K562 (cell line): ENCODE measurements at places on chromosomes 3 and 15.

- H3K36me3 ChIP-seq = no peaks in the 10 kb centered on the region
- no peak overlapping the region for H3K4me3 ChIP-seq
- H3K27ac ChIP-seq = no peak overlapping the region
- H3K4me1 ChIP-seq = no peaks in the 10 kb centered on the region
Observed at GRCh38 chr3:184506561-184506991, 55.0 kb upstream of the EPHB3 start.

GRCh38 chr15:52078197-52078875 lies 34.2 kb downstream of the BCL2L10 start:
- H3K4me3 ChIP-seq = no peak overlapping the region
- H3K27me3 ChIP-seq = no peaks in the 10 kb centered on the region
- H3K4me1 ChIP-seq = no peaks in the 10 kb centered on the region; the same call in 1 of the 2 replicates

DNA sequence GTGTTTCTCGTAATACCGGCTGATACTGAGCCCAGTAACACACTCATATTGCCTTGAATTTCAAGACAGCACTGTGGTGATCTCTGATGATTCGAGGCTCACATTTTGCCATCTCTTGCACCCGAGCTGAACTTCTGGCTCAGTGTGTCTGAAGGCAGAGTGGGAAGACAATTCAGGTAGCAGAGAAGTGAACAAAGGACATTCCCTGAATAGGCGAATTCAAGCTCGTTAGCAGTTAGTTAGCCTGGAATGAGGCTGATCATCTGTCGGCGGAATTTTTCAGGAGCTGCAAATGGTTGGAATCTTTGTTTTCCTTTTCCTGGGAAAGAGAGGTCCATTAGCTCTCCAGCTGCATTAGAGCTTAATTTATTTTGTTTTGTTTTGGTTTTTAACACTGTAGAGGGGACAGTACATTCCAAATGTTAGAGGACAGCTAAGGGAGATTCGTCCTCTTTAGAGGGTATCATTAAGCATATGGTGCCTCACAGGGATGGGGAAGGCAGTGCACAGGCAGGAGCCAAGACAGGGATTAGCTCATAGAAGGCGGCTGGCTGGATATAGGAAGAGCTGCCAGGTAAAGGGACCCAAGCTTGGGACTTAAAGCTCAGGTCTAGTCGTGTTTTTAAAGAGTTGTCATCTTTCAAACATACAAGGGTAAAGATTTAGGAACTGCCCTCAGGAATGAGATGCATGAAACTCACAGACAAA lies 119.7 kb upstream of the DLG1 start:
- H3K27me3 ChIP-seq = peaks cover 48% of the 10 kb centered on the region
- H3K27ac ChIP-seq = no peak overlapping the region
- H3K4me1 ChIP-seq = no peaks in the 10 kb centered on the region
- H3K36me3 ChIP-seq = no peaks in the 10 kb centered on the region

DNA sequence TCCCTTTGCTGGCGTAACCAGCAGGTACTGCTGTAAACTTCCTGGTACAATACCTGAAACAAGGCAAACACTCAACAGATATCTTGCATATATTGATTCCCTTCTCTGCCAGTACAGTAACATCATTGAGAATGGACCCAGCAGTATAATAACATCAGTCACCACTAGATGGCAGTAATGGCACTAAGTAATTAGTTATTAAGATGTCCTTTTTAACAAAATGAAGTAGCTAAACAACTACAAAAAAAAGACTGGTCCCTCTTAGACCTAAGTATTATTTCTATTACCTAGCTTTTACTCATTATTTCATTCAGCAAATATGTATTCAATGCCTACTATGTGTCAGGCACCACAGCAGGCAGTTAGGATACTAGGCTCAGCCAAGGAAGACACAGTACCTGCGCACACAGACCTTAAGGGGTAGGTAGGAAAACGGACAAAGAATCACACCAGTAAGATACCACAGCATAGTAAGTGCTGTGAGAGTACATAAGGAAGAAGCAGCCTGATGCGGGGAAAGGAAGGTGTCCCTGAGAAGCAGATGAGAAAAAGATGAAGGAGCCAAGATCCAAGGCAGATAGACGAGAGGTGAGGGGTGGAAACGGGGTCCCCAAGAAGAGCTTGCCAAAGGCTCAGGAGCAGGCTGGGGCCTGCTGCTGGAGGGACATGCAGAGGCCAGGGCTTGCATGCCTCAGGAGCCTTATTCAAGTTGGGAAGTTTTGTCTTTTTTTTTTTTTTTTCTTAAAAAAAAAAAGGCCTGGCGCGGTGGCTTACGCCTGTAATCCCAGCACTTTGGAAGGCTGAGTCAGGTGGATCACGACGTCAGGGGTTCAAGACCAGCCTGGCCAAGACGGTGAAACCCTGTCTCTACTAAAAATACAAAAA lies 102.7 kb upstream of the CHD2 start:
- no peak overlapping the region for H3K4me3 ChIP-seq
- DNase-seq = peak; percentile 58
- H3K36me3 ChIP-seq = no peaks in the 10 kb centered on the region
- H3K27me3 ChIP-seq = no peaks in the 10 kb centered on the region
- H3K4me1 ChIP-seq = peaks cover 23% of the 10 kb centered on the region

GRCh38 chr3:8436661-8437287 lies 64.8 kb upstream of the LMCD1 start:
- H3K36me3 ChIP-seq = no peaks in the 10 kb centered on the region
- H3K4me3 ChIP-seq = no peak overlapping the region
- 0 out of 2 replicates have a peak, but pooled peaks cover 4% of the 10 kb centered on the region for H3K27me3 ChIP-seq
- no peak overlapping the region for H3K27ac ChIP-seq

GRCh38 chr3:55189359-55189801 lies 261.5 kb upstream of the LRTM1 start:
- H3K4me3 ChIP-seq = no peak overlapping the region
- DNase-seq = no peak
- H3K4me1 ChIP-seq = no peaks in the 10 kb centered on the region
- H3K27ac ChIP-seq = no peak overlapping the region
- no peaks in the 10 kb centered on the region for H3K36me3 ChIP-seq

- H3K27ac ChIP-seq = peak overlapping the region; percentile 88
- H3K27me3 ChIP-seq = no peaks in the 10 kb centered on the region
- peaks cover 36% of the 10 kb centered on the region for H3K4me1 ChIP-seq
- H3K36me3 ChIP-seq = 0 out of 3 replicates have a peak, but pooled peaks cover 3% of the 10 kb centered on the region
- H3K4me3 ChIP-seq = peak overlapping the region; percentile 13; the same call in 1 of the 2 replicates
Observed at GRCh38 chr15:95170561-95171380, 939.4 kb downstream of the MCTP2 start.

DNA sequence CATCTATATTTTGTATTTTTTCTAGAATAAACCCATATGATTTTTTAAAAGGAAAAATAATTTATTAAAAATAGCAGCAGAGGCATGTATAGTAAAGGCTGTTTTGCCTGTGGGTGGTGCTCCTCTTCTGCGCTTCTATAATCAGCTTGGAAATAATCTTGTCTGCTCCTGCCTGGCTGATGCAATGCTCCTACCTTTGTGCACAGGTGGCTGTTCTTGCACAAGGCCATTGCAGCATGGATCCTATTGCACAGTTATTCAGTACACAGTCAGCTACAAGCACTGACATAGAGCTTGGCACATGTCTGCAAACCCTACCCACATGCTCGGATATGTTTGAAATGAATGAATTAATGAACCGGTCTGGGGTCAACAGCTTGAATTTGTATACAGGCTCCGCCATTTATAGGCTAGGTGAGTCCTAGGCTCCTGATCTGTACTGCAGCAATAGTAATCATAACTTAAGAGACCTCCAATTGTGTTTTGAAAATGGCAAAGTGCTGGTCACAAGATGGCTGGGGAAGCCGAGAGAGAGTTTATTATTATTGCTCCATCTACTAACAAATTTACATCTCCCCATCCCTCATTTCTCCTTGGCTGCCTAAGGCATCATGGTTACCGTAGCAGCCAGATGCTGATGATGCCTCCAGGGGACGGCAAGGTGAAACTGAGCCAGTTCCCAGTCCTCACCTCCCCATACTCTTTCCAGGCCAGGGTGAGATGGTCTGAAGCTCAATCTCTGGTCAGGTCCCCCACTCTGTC lies 532 bp upstream of the RTP1 start:
- DNase-seq = no peak
- H3K4me1 ChIP-seq = peaks cover 6% of the 10 kb centered on the region; the same call in 1 of the 2 replicates
- no peak overlapping the region for H3K27ac ChIP-seq
- peaks cover 47% of the 10 kb centered on the region for H3K27me3 ChIP-seq
- H3K36me3 ChIP-seq = no peaks in the 10 kb centered on the region

DNA sequence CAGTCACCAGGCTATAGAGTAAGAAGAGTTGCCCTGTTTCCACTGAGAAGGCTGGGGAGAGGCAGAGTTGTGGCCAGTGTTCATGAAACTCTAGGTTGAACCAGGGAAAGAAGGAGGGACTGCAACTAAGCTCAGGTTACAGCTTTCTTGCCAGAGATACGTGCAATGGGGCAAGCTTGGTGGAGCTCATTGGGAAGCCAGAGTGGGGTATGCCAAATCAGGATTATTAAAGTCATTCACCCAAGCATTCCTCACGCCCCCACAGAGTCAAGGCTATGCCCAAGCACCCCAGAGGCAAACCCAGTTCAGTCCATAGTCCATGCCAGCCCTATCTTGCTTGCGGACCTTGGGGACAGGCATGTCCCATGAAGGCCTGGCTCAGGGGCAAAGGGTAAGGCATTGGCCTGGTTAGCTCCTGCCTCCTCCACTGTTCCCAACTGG lies 17.6 kb downstream of the SLC6A20 start:
- no peak for DNase-seq
- H3K27me3 ChIP-seq = peaks cover 40% of the 10 kb centered on the region
- H3K4me1 ChIP-seq = no peaks in the 10 kb centered on the region
- no peaks in the 10 kb centered on the region for H3K36me3 ChIP-seq
- no peak overlapping the region for H3K27ac ChIP-seq

DNA sequence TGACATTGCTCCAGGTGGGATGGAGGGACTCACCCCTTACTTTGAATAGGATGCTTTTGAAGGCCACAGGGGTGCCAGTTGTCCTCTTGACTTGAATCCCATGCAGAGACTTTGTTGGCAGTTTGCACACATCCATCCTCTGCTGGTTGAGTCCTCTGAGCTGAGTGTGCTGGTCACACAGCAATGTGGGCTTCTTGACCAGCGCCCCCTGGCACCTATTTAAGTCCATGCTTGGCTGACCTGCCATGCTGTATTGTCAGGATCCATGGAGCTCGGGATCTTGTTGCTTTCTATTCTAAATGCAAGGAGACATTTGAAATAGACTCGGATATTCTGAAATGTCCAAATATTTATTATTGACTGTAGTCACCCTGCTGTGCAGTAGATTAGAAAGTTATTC lies 19.8 kb downstream of the RAB7A start:
- no peak overlapping the region for H3K4me3 ChIP-seq
- H3K27ac ChIP-seq = no peak overlapping the region
- DNase-seq = no peak
- peaks cover 34% of the 10 kb centered on the region; the same call in 2 of the 3 replicates for H3K36me3 ChIP-seq
- peaks cover 2% of the 10 kb centered on the region; the same call in 2 of the 3 replicates for H3K4me1 ChIP-seq
- H3K27me3 ChIP-seq = no peaks in the 10 kb centered on the region

DNA sequence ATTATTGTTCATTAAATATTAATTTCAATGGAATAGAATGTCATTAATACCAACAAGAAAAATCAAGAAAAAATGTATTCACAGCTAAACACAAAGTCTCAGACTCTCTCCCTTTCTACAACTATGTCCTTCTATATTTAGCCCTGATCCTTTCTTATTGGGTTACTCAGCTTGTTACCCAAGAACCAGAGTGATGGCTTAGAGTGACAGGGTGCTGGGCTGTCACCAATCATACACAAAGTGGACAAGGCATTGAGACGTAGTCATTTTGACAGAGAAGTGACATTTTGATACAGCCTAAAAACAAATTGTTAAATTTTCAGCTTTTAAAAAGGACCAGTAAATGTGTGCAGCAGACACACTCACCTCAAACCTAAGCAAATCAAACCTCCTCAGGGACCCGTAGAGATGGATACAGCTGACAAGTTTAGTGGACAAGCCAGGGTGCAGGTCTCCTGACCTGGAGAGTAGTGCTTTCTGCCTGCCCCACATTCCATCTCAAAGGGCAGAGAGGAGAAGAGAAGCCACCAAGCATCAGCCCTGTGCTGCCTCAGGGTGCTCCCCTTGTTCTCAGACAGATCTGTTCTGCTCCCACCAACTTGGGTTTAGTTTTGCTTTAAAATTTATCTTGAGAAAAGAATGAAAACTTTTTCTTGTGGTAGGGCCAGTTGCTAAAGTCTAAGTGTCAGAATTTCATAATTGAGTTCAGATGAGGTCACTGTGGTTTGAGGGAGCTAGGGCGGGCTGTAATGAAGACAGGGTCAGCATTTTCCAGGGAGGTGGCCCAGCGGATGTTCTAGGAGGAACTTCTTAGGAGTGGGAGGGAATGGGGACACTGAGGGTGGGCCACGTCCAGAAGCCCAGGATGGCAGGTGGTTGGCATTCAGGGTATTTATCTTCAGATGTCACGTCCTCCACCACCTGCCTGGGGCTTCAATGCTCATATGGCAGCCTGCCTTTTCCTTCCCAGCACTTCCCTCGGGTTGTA lies 136.5 kb upstream of the TBL1XR1 start:
- H3K4me3 ChIP-seq = no peak overlapping the region
- no peak for DNase-seq
- no peaks in the 10 kb centered on the region for H3K27me3 ChIP-seq
- H3K36me3 ChIP-seq = no peaks in the 10 kb centered on the region

DNA sequence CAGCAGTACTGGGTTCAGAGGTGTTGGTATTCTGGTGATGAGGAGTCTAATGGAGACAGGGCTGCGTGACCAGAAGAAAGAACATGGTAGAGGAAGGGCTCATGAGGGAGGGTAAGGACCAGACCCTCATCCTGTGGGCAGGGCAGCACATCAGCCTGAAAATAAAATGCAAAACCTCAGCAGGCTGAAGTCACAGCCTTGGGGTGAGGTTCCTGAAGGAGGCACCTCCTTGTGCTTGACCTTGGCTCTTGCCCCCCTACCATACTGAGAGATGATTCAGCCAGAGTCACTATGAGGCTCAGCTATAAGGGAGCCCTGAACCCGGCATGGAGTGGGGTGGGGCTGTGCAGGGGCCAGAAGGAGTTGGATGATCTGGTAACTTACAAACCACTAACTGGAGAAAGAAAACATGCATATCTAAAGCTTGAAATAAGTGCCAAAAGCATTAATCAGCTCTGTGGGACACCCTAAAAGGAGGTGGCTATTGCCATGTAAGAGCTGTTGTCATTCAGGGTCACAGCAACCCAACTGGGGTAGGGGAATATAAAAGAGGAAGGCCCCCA lies 60.2 kb downstream of the CORO2B start:
- no peak overlapping the region for H3K4me3 ChIP-seq
- H3K36me3 ChIP-seq = no peaks in the 10 kb centered on the region
- no peaks in the 10 kb centered on the region; the same call in 2 of the 3 replicates for H3K4me1 ChIP-seq
- DNase-seq = no peak
- H3K27me3 ChIP-seq = peaks cover 2% of the 10 kb centered on the region; the same call in 2 of the 3 replicates
